ENCODE measurements at places on chromosomes 7 and 10.

- no peak for DNase-seq
Observed at GRCh38 chr10:76950354-76950753, 687.3 kb downstream of the KCNMA1 start.

DNA sequence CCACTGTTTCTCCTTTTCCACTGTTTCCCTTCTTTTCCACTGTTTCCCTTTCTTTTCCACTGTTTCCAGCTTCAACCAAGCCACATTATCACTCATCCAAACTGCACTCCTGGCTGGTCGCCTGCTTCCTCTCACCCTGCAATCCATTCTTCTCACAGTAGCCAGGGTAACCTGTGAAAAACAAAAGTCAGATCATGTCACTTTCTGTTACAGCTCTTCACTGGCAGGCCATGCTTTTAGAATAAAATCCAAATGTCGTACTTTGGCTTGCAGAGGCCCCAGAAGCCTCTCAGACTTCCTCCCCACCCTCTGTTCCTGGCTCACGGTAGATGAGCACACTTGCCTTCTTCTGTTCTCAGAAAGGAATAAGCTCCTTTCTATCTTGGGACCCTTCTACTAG, 33.9 kb downstream of the STARD3NL start:
- no peak for DNase-seq

- no peak for DNase-seq
Observed at GRCh38 chr10:34581801-34582532, 233.1 kb downstream of the PARD3 start.

- DNase-seq, result no peak
Observed at GRCh38 chr10:33674986-33675599, 340.6 kb upstream of the NRP1 start.

DNA sequence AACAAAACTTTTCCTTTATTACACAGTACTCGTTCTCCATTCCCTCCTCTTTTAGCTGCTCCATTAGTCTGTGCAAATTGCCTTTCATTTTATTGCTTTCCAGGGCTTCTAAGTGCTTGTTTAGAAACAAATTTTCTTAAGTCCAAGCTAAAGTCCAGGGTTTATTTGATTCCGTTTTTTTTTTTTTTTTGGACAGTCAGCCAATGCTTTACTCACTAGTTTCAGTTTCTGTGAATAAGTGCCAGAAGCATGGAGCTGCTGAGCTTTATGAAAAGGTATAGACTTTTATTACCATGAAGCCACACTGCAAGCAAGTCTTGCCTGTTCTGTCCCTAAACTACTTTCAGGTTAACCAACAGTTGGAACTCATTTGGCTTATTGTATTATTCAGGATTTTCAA, 455.0 kb downstream of the GFRA1 start:
- no peak for DNase-seq

- DNase-seq, result peak; percentile 78
Observed at GRCh38 chr10:102352066-102352715, 43.3 kb upstream of the NFKB2 start.

GRCh38 chr10:49093922-49094321, 21.4 kb downstream of the VSTM4 start:
- no peak for DNase-seq

- no peak for DNase-seq
Observed at GRCh38 chr7:66913118-66914037, 7.6 kb upstream of the TMEM248 start.

GRCh38 chr10:1094112-1095057, 38.2 kb downstream of the WDR37 start:
- DNase-seq, result no peak
